ENCODE measurements at places on chromosomes 6 and 20.
A peak's percentile ranks its signal among the peaks of the same experiment; 100 is the strongest.

DNA sequence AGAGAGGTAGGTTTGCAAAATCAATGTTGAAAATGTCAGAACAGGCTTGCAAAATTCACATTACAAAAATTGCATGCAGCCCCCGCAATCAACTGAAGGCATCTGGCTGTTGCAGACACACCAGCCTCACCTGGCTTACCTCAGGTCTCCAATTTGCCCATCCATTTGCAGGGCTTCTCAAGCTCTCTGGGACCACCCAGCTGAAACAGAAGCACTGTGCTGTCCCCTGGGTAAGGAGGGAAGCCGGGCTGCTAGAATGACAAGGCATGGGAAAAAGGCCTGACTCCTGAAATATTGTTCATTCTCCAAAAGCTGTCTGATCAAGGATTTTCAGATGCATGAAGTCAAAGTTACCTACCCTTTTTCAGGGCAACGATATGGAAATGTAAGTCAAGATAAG, 52.6 kb upstream of the CD93 start:
- no peak for DNase-seq

DNA sequence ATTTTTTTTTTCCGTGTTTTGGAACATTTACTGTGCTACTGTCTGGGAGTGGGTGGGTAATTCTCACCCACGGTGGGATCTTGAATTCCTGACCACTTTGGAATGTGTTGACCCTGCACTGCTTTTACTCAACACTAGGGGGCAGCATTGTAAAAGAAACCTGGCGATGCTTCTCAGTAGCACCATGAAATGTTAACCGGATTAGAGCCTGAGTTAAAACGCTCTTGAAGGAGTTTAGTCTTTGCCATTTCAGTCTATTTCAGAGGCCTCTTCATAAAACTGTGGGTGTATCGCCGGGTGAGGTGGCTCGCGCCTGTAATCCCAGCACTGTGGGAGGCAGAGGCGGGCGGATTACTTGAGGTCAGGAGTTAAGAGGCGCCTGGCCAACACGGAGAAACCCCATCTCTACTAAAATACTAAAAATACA, 114.4 kb upstream of the PRND start:
- DNase-seq = peak; percentile 19

- no peak for DNase-seq
Measured at GRCh38 chr6:71855406-71855805, 30.9 kb upstream of the RIMS1 start.

GRCh38 chr6:135546680-135547418, 49.3 kb upstream of the AHI1 start:
- no peak for DNase-seq

DNA sequence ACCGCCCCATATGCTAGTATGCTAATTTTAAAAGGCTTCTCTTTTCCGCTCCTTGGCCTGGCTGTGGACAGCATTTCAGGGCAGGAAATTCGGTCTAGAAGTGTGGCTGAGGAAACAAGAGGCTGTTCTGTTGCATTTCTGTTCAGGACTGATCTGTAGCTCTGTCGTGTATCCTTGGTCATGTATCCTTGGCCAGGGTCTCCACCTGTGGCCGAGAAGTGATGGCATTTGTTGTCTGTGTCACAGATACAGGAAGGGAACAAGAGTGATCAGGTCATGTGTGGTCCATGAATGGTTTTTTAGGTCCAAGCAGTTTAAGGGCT, 300.5 kb upstream of the SUPT3H start:
- no peak for DNase-seq

DNA sequence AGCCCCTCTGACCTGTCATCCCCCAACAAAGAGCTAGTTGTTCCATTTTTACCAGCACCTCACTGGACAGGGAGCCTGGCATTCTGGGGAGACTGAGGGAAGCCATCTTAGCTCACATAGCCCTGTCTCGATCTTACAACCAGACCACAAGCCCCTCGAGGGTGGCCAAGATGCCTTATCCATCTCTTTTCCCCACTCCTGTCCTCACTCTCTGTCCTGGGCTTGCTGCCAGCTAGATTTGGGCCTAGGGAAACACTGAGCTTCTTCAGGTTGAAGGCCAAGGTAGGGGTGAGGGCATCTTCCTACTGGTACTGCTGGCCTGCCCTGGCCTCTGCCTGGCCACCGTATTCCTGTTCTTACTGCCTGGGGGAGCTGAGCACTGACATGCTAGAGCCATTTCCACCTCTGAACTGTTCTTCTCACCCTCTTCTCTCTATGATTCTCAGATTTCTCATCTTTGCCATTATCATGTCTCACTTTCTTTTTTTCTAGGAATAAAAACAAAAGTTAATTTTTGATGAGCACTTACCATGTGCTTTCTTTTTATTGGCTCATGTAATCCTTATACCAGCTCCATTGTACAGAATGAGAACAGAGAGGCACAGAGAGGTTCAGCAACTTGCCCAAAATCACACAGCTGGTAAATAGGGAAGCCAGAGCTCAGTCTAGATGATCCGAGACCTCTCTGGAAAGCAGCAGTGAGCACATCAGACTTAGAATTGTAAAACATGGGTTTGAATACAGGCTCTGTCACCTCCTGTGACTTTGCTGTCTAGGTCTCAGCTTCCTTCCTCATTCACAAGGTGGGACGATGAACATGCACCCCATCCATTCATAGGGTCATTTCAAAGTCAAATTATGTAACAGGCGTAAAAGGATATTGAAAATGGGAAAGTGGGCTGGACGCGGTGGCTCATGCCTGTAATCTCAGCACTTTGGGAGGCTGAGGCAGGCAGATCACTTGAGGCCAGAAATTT, 28.7 kb downstream of the FGD2 start:
- no peak for DNase-seq

GRCh38 chr6:148090326-148090725, 252.3 kb upstream of the SASH1 start:
- no peak for DNase-seq

DNA sequence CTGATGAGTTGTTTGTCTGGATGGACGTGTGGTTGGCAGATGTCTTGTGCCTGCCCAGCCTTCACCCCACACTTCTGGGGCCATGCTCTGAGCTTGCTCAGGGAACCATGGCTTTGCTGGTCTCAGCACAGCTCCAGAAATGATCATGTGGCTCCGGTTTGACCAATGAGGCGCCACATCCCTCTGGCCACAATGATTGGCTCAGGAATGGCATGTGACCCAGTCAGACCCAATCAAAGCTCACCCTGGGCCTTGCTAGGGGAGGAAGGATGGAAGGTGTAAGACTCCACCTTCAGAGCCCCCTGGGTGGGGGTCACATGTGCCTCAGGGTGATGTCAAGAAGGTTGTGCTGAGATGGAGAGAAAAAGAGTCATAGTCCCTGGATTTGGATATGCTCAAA, 281.6 kb upstream of the SULF2 start:
- DNase-seq = no peak

DNA sequence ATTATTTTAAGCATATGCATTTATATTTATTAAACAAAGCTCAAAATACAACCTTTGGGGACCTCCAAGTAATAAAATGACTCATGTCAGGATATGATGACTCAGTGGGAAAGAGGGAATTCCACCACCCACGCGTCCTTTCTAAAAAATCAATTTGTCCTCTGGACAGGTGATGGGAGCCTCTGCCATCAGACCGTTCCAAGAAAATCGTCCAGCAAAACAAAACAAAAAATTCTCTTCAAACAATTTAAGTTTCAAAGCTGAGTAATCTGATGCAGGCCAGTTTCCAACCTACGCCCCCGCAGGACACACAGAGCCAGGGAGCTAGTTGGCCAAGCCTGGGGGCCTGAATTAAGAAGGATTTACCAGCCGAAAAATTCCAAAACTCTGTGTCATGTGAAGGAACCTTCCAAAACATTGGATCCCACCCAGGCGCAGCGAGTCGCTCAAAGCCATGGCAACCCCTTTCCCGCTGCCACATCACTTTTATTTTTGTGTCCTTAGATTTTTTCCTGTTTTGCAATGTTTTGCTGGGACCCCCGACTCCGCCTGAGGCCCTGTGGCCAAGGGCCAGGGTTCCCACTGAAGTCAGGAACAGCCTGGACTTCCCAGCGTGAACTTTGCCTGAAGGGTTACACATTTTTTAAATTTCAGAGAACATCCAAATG, 95.3 kb downstream of the NFATC2 start:
- DNase-seq = no peak

DNA sequence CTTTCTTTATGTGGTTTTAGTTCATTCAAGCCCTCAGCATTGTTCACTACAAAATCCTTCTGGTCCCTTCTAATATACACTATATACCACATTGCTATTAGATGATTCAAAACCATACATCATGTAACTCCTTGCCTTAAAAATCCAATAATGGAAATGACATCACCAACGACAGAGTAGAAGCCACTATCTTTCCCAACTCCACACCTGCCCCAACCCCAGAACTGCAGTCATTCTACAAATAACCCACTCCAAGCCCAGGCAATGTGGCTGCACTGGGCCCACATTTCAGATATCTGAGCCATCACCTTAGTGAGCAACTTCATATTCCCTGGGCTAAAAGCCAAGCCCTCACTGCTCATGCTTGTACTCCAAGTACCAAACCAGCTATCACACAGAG, 22.6 kb upstream of the RUNX2 start:
- no peak for DNase-seq

GRCh38 chr6:90790058-90790457, 203.2 kb upstream of the MAP3K7 start:
- no peak for DNase-seq

GRCh38 chr6:67643281-67643680, 991.8 kb upstream of the ADGRB3 start:
- no peak for DNase-seq

GRCh38 chr6:112122756-112123155, 35.4 kb downstream of the FAM229B start:
- no peak for DNase-seq

GRCh38 chr6:30007132-30007764, 53.8 kb upstream of the POLR1H start:
- no peak for DNase-seq

- no peak for DNase-seq
Measured at GRCh38 chr6:54010340-54011276, 100.6 kb upstream of the MLIP start.

GRCh38 chr20:39473536-39473935, 511.4 kb downstream of the DHX35 start:
- DNase-seq = no peak

GRCh38 chr6:150536835-150537234, 62.9 kb upstream of the PLEKHG1 start:
- DNase-seq = no peak

- DNase-seq = no peak
Measured at GRCh38 chr20:38386004-38386403, 39.7 kb downstream of the LBP start.

DNA sequence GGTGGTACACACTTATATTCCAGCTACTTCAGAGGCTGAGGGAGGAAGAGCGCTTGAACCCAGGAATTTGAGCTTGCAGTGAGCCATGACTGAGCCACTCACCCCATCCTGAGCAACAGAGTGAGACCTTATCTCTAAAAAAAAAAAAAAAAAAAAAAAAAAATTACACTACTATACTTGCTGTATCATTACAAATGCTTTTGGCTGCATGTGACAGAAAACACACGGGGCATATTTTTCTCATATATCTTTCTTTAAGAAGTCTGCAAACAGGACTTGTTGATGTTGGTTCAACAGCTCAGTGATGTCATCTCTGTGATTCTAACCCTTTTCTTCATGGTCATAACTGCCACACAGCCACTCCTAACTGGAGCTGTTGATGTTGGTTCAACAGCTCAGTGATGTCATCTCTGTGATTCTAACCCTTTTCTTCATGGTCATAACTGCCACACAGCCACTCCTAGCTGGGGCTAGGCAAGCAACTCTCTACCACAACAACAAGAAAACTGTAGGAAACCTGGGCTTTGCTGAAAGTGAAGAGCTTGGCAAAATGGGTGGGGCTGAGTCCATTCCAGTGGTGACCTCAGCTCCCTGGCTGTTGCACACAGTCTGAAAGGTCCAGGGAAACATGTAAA, 19.8 kb downstream of the MTFR2 start:
- no peak for DNase-seq

DNA sequence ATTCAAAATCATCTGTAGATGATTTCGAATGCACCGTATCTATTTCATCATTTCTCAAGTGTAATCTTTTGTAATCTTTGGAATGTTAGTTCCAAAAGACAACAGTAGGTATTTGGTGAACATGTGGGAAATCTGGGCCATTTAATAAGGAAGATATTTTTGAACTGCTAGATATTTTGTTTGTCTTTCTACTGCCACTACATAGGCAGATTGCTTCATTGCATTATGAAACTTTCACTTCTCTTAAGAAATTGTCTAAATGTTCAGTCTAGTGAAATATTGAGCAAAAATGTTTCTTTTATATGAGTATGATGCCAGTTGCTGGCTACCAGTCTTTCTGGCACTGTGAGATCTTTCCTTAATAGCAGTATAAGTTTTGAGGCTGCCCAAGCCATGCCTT, 527.8 kb upstream of the RNF217 start:
- DNase-seq = no peak

GRCh38 chr6:144181639-144182038, 31.3 kb downstream of the STX11 start:
- no peak for DNase-seq

GRCh38 chr20:23205611-23206041, 119.5 kb upstream of the CD93 start:
- no peak for DNase-seq

DNA sequence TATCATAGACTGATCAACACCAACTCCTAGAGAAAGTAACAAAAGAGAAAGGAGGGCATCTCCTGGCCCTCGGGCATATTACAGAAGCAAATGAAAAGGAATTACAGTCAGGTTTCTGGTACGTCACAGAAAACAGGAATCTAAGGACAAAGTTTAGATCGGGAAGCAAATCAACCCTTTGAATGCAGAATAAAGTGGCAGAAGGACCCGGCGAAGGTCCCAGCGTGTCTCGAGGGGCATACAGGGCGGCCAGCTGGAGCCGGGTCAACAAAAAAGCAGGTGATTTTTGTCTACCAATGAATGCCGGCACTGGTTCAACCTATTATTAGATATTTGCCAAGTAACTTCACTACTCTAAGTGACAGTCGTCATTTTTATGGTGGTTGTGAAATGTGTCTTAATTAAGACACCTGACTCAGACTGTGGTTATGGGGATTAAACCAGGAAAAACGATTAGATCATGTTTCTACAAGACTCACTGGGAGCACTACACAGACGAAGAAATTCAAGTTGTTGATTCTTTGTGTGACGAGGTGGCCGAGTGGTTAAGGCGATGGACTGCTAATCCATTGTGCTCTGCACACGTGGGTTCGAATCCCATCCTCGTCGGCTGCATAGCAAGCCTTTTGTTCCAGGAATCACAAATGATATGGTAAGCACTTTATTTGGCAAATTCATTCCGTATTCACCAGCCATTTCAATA, 12.4 kb upstream of the ZSCAN9 start:
- DNase-seq = no peak

DNA sequence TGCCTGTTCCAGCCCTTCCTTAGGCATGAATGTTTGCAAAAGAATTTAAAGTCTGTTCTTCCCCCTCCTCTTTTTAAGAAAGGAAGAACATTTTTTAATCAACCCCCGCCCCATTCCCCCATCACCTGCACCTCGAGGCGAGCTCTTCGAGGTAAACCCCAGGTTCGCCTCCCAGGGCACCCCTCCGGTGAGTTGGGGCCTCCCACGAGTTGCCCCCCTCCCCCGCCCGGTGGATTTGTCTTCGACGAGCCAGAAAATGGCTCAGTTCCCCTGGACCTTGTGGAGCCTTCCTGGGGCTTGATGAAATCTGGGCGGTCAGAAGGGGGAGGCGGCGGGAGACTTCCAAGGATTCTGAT, 256 bp upstream of the OVOL2 start:
- no peak for DNase-seq

- DNase-seq = no peak
Measured at GRCh38 chr6:35057449-35058357, 83.4 kb downstream of the TCP11 start.

GRCh38 chr6:111540681-111541025, 57.6 kb upstream of the REV3L start:
- no peak for DNase-seq
